ENCODE measurements at places on chromosomes 6 and 20.

DNA sequence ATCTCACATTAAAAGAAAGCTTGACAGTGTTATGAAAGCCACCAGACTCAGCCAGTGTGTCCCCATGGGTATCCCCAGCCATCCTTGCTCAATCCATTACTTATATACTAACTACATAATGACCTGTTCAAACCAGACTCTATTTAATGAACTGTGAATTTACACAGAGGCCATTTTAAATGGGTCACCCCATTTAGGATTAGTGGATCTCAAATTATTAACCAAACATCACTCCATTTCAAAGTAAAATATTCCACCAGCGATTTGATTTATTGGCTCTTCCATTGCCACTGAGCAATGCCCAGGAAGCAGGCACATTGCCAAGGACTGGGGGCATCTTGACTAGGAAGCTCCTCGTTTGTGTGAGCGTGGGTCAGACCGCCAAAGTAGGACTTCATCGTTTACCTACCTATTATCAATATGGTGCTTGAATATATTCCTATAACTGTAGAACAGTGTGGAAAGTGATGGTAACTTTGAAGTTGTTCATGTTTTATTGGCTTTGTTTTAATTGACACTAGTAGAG, 15.5 kb upstream of the NPEPL1 start:
- DNase-seq: no peak

- no peak for DNase-seq
Measured at GRCh38 chr20:43938932-43939761, 24.5 kb downstream of the TOX2 start.

DNA sequence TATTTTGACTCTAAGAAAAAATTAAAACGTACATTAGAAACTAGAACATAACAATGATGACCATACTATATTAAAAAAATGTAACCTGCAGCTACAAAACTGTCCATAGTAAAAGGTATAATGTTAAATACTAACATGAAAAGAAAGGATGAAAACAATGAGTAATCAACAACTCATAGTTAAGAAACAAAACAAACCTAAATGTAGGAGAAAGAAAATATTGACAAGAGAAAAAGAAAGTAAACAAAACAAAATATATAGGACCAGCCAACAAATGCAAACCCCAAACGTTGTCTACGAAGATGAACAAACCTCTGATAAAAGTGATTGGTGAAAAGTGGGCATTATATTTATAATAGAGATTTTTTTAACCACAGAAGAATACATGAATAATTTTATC, 41.1 kb upstream of the ADGRG6 start:
- no peak for DNase-seq

DNA sequence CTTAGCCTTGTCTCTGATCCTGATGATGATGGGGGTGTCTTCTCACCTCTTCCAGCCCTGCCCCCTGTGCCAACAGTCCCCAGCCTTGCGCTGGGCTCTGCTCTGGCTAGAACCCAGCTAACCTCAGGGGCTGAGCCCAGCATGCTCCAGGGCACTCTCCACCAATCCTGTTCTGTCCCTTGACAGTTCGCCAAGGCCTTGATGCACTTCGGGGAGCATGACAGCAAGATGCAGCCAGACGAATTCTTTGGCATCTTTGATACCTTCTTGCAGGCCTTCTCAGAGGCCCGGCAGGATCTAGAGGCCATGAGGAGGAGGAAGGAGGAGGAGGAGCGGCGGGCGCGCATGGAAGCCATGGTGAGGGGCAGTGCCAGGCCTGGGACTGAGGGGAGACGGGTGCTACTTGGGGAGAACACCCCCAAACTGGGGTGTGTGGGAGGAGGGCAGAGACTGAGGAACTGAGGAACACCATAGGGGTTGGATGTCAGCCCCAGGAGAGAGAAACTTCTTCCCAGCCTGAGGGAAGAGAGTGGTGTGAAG, 33.1 kb downstream of the MOCS1 start:
- DNase-seq: no peak

DNA sequence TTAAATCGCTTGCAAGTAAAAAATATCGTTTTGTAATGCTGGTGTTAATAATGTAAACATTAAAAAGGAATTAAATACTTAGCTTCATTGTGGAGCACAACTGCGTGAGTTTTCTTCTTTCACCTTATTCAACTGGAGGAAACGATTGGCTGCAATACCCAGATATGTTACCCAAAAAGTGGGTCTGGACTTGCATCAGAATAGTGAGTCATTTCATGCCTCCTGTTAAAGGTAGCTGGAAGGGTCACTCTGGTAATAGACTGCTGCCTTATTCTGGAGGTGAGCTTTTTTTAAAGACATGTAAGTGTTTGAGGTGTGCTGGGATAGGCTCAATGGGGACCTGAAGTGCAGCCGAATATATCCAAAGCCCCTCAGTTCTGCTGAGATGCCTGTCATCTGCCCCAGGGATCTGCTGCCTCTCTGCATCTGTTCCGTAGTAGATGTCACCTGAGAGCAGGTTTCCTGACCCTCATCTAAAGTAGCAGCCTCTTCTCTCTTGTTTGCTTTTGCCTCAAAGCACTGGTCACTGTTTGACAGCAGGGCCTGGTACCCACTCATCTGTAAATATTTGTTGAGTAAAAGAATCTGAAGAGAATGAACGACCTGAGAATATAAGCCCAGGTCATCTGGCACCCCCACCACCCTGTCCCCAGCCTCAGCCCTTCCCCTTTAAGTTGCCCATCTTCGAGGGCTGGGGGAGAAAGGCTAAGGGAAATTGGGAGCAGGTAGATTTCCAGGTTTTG, 5.6 kb upstream of the UQCC2 start:
- DNase-seq: no peak

DNA sequence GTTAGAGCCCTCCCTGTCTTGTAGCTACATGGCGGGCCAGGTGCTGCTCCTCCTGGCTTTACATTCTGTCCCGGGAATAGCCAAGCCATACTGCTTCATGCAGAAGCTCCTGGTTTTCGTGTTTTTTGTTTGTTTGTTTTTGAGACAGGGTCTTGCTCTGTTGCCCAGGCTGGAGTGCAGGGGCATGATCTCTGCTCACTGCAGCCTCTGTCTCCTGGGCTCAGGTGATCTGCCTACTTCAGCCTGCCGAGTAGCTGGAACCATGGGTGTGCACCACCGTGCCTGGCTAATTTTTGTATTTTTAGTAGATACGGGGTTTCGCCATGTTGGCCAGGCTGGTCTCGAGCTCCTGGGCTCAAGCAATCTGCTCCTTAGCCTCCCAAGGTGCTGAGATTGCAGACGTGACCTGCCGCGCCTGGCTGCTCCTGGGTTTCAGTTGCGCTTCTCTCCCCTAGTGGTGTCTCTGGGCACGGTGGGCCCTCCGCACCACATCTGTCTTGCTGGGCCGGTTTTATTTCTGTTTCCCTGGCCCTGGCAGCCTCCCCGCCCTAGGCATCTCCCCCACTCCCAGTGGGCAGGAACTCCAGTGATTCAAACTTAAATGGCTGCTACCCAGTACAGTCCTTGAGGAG, 12.9 kb downstream of the CDYL start:
- no peak for DNase-seq

- DNase-seq: no peak
Measured at GRCh38 chr6:68013780-68014515, 621.1 kb upstream of the ADGRB3 start.

GRCh38 chr6:5840734-5841390, 165.9 kb downstream of the NRN1 start:
- no peak for DNase-seq

DNA sequence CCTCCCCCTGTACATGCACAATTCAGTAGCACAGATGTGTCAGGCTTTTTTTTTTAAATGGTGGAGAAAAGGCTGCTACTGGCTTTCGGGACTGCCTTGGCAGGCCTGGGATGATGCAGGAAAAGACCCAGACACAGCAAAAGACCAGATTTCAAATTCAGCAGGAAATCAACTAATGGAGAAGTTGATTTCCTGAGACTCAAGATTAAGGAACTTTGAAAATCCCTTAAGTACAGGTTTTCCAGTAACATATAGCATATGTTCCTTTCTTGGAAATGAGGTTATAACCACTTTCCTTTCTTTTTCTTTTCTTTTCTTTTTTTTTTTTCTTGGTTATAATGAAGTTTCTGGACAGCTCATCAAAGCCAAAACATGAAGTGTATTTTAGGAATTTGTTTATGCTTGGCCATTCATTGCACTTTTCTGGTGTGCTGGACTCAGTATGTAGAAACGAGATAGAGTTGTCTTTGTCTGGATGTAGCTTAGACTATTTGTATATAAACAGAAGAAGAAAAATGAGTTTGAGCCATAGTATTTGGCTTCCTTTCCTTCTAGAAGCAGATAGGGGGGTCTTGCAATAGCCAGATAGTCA, 119.4 kb downstream of the SASH1 start:
- DNase-seq: no peak

DNA sequence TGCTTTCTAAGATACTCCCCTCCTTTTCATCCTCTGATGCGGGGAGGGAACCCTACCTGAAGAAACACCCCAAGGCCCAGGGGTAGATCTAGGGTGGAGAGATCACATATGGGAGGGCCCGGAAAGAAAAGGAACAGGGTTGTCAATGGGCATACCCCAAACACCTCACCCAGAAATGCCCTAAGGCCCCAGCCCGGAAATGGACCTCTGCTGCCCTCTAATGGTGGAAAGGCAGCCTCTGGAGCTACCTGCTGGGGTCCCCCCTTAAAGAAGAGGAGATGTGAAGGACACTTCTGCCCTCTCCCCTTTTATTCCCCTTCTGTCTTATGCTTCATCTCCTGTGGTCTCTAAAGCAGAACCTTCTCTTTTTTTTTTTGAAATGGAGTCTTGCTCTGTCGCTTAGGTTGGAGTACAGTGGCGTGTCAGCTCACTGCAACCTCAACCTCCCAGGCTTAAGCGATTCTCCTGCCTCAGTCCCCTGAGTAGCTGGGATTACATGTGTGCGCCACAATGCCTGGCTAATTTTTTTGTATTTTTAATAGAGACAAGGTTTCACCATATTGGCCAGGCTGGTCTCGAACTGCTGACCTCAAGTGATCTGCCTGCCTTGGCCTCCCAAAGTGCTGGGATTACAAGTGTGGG, 458 bp upstream of the ARMC12 start:
- peak; percentile 82 for DNase-seq

- no peak for DNase-seq
Measured at GRCh38 chr6:157514659-157515496, 133.9 kb downstream of the ZDHHC14 start.

DNA sequence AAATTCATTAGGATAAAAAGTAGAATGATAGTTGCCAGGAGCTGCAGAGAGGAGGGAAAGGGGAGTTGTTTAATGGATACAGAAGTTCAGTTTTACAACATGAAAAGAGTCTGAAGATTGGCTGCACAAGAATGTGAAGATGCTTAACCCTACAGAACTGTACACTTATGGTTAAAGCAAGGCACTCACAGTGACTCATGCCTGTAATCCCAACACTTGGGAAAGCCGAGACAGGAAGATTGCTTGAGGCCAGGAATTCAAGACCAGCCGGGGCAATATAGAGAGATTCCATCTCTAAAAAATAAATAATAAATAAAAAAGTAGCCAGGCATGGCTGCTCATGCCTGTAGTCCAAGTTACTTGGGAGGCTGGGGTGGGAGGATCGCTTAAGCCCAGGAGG, 174.0 kb downstream of the TASP1 start:
- no peak for DNase-seq

GRCh38 chr6:151372164-151372563, 19.2 kb downstream of the ZBTB2 start:
- no peak for DNase-seq

- no peak for DNase-seq
Measured at GRCh38 chr6:124432620-124433019, 529.6 kb upstream of the RNF217 start.

DNA sequence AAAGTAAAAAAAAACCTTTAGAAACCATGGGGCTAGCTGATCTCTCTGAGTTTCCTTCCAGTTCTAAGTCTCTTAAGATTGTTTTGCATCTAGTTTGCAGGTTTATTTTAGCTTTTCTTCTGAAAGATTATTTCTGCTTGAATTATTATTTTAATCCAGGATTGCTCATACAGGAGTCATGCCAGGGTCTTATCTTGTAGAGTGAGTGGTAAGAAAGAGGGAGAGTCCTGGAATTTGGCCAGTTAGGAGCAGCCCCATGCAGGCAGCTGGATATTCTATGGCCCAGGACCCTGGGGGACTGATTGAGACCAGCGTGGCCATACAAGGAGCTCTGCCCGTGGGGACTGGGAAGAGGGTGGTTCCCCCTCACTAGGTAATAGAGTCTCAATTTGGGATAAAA, 178.9 kb upstream of the HEY2 start:
- no peak for DNase-seq

DNA sequence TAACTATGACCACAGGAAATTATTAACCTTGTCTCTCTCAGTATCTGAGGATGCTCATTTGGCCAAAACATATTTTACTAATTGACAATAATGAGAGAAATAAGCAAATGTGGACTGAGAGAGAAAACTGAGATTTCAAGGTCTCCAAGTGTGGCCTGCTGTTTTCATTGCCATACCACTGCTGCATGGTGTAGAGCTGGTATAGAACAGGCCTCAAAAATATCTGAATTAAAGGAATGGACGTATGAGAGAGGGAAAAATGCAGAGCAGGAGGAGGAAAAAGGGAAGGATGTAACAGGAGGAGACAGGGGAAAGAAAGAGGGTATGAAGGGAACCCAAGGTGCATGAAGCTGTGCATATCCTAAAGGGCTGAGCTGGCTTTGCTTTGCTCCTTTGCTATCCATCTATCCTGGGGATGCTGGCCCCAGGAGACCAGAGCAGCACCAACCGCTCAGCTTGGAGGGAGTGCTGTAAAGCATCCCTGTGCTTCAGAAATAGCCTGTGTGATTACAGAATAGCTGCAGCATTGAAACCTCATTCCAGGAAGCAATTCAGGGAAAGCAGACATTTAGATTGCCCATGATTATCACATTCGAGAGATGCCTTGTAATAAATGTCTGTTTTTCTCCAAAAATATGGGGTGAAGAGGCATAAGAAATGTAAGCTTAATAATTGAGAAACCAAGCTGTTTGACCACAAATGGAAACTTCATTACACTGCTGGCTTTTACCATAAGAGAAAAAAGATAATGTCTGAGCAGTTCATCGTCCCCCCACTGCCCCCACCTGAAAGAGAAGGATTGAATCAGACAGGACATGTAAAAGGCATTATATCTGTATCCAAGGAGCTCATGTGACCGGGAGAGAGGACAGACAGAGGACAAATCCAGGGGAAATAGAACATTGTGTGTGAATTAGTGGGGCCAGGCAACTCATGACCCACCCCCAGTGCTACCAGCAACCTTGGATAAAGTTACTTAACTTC, 80.6 kb downstream of the F13A1 start:
- no peak for DNase-seq

DNA sequence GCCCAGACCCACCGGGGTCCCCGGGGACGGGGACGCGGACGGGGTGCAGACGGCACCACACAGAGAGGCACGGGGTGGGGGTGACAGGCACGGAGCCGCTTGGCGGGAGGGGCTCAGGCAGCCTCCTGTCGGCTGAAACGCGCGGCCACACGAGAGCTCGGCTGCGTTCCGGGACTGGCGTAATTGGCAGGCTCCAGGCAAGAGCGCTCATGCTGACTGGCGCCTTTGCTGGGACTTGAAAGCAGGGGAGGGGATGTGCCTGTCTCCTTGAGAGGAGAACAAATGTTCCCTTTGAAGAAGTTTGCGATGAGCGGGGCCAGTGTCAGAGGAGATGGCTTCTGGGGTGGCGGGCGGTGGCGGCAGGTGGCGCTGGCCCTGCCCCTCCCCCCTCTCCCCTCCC, 25.8 kb downstream of the BHLHE23 start:
- no peak for DNase-seq

GRCh38 chr6:85404564-85405174, 45.2 kb upstream of the NT5E start:
- no peak for DNase-seq

GRCh38 chr6:97630604-97631003, 347.6 kb upstream of the MMS22L start:
- DNase-seq: no peak

- DNase-seq: no peak
Measured at GRCh38 chr6:131910956-131911355, 40.2 kb downstream of the CCN2 start.

- DNase-seq: no peak
Measured at GRCh38 chr20:14947536-14947935, 610.1 kb upstream of the FLRT3 start.
